Natural killer cell (primary cell): ENCODE measurements at places on chromosomes 12 and 14.

DNA sequence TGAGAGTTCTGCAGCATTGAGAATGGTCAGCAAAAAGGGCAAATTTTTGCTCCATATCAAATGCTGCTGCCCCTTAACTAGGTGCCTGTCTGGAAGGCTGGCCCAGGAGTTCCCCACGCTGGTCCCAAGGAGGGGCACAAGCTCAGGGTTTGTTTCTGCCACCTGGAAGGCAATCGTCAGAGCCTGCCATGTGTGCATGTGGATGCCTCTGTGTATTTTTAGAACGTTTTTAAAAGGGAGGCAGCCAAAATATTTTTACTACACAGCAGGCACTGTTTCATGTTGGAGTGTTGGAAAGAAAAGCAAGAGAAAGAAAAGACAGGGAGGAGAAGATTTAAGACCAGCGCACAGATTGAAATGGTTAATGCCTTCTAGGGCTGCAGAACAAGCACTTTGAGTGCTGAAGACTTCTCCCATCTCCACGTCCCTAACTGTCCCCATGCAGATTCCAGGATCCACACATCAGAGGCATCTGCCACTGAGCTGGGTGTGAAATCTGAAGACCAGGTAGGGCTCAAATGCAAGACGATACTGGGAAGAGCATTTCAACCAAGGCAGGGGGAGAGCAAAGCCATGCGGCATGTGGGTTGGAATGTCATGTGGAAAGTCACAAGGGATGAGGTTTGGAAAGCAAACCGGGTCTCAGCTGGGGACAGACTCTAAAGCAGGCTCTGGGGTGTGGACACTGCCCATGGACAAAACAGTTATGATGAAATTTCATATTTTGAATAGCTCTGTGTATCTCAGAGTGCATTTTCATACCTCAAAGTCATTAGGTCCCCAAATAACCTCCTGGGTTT lies 557.2 kb downstream of the BCL11B start:
- DNase-seq = no peak

- no peak for DNase-seq
Observed at GRCh38 chr12:62684570-62685295, 218.1 kb downstream of the MON2 start.

GRCh38 chr12:6819106-6820030 lies 2.3 kb upstream of the GPR162 start:
- DNase-seq = no peak

GRCh38 chr12:106284358-106285105 lies 18.0 kb upstream of the TCP11L2 start:
- DNase-seq = no peak

DNA sequence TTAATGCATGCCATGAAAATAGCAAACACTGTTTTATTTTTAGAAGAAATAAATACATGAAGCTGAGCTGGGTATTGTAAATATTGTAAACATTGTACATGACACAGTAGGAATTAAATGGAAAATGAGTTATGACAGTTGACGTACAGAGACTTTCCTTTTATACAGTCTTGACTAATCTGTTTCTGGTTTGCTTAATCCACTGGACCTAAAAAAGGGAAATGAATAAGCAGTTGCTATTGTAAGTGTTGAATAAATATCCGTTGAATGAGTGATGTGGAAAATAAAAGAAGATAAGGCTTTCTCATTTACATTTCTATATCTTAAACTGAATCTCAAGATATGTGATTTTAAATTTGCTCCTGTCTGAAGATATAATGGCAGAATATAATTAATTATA lies 15.0 kb downstream of the PMCH start:
- no peak for DNase-seq

DNA sequence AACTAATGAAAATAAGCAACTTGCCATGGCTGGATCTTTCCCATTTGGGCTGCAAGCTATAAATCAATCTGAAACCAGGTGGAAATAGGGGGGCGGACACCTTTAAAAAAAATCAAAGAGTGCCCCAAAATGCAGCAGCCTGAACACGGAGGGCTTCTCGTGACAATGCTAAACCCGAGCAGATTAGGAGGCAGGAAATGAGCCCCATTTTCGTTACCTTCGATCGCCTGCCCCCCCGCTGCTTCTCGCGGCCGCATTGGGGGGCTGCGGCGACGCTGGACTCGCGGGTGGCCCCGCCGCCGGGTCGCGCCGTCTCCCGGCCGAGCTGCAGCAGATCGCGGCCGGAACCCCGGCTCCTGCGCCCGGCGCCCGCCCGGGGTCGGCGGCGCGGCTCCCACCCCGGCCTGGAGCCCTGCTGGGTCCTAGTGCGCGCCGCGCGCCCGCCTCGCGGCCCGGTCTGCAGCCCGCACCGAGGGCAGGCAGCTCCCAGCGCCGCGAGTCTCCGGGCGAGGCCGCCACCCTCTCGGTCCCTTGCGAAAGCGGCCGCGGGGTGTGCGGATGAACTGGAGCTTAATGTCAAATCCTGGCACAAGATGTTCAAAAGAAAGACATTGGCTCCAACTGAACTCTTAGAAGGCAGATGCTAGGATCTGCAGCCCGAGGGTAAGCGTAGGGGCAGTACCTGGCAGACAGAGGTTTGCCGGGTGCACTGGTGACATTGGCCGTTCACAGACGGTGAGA lies 201.9 kb upstream of the FOXN3 start:
- DNase-seq = peak; percentile 84

DNA sequence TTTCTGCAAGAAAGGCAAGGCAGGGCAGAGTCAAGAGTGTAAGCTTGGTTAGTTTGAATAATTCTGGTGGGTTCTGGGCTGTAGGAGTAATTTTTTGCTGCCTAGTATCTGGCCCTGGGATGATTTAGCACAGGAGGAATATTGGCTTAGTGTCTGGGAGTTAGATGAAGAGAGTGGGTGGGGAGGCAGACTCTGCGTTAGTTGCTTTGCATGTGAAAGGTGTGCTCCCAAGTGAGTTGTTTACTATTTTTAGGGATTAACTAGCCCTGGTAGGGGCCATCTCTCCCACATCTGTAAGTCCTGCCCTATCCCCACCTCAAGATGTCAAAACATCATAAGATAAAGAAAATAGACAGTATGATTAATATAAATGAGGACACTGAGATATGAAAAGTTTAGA lies 249.7 kb downstream of the LRIG3 start:
- DNase-seq = no peak

GRCh38 chr12:53186745-53187144 lies 6.0 kb upstream of the CSAD start:
- DNase-seq = no peak

GRCh38 chr12:78331753-78332152 lies 501.1 kb downstream of the NAV3 start:
- no peak for DNase-seq

- DNase-seq = no peak
Observed at GRCh38 chr14:69247676-69248440, 12.1 kb upstream of the GALNT16 start.

- DNase-seq = no peak
Observed at GRCh38 chr12:131258398-131258797, 304.7 kb downstream of the ADGRD1 start.

GRCh38 chr14:36313206-36313605 lies 7.2 kb downstream of the MBIP start:
- no peak for DNase-seq

GRCh38 chr12:58026897-58027891 lies 85.8 kb downstream of the ATP23 start:
- DNase-seq = no peak

DNA sequence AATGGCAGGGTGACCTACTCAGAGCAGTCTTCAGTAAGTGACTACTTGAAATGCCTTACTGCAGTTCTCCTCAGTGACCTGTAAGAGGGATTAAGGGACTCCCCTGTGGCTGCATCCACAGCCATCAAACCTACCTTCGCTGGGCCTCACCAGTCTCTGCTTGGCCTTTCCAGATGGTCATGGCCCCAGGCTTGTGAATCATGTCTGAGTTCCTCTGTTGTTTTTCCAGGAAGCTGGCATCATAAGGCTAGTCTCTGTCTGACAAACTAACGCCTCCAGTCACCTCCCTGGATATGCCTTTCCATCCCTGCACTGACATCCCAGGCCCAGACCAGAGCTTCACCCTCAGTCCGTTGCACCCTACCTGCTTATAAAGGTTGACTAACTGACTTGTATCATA lies 14.0 kb downstream of the RNASE2 start:
- DNase-seq = no peak

- DNase-seq = no peak
Observed at GRCh38 chr14:22471545-22472121, 117.4 kb downstream of the DAD1 start.

DNA sequence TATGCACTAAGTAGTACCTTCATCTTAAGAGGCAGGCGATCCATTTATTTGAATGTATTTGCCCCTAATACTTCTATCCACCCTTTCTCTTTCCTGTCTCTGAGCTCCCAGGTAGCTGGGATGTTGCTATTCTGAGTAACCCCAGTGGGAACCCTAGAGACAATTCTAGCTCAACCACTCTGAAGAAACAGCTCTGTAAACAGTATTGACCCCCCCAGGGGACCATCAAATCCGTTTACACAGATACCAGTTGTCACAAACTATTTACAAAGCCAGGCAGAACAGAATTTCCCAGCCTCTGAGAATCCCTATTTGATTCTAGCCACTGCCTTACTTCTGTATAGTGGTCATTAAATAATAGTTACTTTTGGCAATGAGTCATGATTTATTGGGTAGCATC lies 64.9 kb downstream of the MIPOL1 start:
- DNase-seq = no peak

- DNase-seq = no peak
Observed at GRCh38 chr12:112341046-112341825, 41.0 kb downstream of the HECTD4 start.

DNA sequence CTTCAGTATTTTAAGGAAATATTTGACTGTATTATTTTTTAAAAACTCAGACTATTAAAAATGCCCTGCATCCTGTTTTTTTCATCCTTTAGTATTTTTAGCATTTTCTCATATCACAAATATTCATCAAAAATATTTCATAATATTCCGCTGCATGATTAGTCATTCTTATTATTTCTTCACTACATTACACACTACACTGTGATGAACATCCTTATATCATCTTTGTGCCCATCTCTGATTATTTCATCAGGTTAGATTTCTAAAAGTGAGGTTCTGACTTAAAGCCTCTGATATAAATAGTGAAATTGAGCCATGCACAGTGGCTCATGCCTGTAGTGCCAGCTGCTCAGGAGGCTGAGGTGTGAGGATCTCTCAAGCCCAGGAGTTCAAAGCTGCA lies 8.1 kb downstream of the COCH start:
- DNase-seq = no peak

GRCh38 chr14:85295318-85295717 lies 234.6 kb upstream of the FLRT2 start:
- DNase-seq = no peak

DNA sequence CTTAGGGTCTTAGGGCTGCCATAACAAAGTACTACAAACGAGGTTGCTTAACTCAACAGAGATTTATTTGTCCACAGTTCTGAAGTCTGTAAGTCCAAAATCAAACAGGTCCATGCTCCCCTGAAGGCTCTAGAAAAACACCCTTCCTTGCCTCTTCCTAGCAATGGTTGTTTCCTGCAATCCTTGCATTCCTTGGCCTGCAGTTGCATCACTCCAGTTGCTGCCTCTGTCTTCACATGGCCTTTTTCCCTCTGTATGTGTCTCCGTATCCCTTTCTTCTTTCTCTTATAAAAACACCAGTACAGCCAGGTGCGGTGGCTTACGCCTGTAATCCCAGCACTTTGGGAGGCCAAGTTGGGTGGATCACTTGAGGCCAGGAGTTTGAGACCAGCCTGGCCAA lies 17.4 kb downstream of the KCNMB4 start:
- no peak for DNase-seq

DNA sequence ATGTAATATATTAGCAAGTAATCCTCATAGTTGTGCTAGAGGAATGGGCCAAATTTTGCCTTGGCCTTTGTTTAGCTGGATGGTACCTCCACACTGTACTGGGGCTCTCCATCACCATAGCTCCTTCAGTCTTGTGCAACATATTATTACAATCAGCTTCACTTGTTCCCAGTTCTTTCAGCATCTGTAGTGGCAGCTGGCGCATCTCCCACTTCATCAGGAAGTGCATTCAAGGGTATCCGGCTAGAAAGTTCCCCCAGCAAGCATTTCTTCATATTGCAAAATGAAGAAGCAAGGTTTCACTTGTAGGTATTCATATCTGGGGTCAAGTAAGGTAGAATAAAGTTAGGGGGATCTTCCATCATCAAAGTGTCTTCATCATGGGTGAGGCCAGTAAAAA lies 123.7 kb downstream of the IGF1 start:
- no peak for DNase-seq

DNA sequence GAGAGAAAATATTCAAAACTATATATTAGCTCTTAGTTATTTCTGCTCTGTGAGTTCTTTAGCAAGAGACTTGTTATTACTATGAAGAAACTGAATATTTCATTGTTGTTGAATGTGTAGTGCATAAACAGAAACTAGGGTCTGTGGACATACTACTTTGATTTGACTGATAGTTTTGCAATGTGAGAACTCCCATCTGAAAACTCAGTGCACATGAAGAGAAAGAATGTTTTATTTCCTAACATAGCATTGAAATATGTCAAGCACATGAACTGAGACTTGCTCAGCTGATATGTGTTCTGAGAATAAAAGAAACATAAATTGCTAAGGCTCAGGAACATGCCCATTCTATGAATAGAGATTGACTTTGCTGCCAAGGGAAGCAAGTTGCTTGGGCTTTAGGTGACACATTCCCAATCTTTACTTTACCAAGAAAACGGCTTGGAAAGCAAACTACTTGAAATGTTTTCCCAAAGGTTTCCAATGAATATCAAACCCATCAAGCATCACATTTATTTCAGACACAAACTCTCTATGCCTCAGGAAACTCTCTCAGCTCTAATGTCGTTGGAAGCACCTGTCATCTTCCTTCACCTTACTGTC lies 290.4 kb downstream of the SLC16A7 start:
- no peak for DNase-seq

DNA sequence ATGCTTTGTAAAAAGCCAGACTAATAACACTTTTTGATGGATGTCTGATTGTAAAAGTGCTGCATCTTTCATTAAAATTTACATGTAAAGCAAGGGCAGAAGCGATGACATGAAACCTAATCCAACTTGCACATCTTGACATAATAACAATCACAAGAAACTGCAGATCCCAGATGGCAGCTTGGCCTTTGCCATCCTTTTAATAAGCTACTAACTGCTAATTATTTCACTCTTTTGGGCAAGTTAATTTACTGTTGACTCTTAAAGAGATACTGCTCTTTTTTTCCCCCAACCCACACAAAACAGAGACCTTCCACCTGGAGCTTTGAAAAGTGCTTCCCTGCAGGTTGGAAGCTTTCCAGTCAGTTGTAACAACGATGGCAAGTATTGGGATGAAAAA lies 137.5 kb downstream of the NRXN3 start:
- DNase-seq = no peak

DNA sequence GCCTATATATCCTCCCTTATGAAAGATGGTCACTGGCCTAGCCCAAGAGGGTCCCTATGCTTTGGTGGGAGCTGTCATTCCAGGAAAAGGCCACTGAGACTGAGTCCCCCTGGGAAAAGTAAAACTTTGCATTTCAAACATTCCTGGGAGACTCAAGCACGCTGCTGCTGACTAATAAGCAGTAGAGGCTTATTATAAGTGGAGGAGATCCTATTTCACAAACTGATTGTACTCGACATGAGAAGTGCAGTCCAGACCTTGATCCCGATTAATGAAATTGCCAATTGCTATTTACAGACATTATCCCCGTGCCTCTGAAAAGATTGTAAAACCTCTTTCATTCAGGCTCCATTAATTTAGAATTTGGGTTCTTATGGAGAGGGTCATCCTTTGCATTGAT lies 96.6 kb downstream of the EMP1 start:
- DNase-seq = no peak
